Fibroblast of skin of left quadriceps (primary cell): ENCODE measurements at places on chromosomes 3 and 15.
A peak's percentile ranks its signal among the peaks of the same experiment; 100 is the strongest.

GRCh38 chr3:46881596-46882376, 4.3 kb downstream of the PTH1R start:
- DNase-seq: no peak

DNA sequence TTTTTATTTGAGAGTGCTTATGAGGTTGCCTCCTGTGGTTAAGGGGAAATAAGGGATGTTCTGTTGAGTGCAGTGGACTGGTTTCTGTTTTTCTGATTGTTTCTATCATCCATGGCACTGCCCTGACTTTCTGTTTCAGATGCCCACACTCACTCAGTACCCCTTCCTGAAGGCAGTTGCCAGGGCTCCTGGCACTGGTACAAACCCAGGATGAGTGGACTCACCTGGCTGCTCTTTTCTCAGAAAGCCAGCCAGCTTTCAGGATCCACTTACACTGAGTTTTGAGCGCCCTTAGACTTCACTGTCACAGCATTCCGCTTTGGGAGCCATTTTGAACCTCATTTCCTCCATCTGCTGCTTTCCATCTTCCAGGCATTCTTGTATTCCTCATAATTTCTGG, 55.9 kb upstream of the ADAMTSL3 start:
- no peak for DNase-seq

- DNase-seq: no peak
Measured at GRCh38 chr3:16343101-16343500, 78.1 kb downstream of the OXNAD1 start.

- peak; percentile 70 for DNase-seq
Measured at GRCh38 chr3:142886940-142887339, 1.9 kb downstream of the PCOLCE2 start.
